Substantia nigra (tissue), 51 donors: ENCODE measurements at places on chromosomes 16 and 17.

- DNase-seq = no peak
These were observed 57.8 kb downstream of the ENGASE start for GRCh38 chr17:79132271-79133064.

DNA sequence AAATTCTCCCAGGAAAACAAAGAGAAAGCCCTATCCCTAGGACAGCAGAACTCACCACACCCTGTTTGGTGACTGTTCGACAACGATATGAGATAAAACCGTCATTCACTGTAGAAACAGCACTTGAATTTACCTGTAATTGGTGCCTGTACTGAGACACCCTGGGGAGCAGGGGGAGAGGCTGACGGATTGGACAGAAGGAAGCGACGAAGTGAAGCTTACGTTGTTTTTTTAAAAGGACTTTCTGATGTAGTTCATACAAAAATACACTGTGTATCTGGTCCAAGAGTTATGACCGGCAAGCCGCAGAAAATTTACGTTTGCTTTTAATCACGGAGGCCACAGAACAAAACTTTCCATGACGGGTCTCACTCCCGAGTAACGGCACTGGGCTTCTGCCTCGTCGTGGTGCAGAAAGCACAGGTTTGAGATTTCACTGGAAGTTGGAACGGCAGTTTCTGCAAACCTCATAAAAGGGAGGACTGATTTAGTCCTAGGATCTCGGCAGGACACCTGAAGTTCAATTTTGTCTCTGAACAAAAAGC, 9.7 kb downstream of the NXN start:
- no peak for DNase-seq

GRCh38 chr17:78387977-78388941, 9.8 kb downstream of the PGS1 start:
- peak; percentile 24 for DNase-seq

DNA sequence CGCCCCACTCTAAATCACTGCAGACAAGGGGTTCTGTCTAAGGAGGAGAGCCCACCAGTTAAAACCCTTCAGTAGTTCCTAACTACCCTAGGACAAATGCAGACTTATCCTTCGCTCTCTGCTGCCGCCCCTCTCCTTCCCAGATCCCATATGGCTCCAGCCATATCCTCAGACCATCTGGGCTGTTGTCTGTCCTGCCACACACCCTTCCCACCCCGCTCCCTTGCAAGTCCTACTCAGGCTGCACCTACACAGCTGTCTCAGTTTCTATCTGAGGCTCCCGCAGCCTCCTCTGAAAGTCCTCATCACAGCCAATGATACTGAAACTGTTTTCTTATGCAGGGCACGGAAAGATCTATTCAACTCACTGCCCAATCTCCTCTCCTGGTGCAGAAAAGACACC, 720 bp upstream of the BCKDK start:
- DNase-seq = no peak

DNA sequence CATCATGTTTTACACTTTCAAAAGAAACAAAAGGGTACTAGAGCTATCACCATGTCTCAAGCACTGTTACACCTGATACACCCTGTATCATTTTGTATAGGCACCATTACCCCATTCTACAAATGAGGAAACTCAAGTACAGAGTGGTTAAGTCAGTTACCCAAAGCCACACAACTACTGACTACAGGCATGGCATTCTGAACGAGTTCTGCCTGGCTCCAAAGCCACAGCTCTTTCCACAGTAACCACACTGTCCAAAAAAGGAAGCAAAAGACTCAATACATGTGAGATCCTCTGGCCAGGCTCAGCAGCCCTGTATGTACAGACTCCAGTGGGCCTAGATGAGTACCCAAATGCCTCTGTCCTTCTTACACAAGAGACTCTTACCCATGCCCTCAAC, 4.7 kb downstream of the DYNC1LI2 start:
- no peak for DNase-seq

- no peak for DNase-seq
These were observed 12.0 kb upstream of the CLUH start for GRCh38 chr17:2723505-2723996.

GRCh38 chr17:50380369-50381259, 7.6 kb downstream of the EME1 start:
- no peak for DNase-seq

DNA sequence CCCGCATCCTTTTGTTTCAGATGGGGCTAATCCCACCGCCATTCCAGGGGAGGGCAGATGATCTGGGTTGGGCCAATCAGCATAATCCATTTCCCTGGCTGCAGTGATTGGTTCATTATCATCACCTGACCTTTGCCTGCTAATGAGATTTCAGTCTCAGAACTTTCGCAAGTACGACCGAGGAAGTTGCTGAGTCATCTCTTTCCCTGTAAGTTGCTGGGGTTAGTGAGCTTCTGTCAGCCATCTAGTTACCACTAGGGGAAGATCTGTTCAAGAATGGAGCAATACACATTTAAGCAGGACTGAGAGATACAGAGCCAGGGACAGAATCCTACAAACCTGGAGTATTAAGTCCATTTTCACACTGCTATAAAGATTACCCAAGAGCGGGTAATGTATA, 65.3 kb upstream of the NUDT7 start:
- DNase-seq = no peak

DNA sequence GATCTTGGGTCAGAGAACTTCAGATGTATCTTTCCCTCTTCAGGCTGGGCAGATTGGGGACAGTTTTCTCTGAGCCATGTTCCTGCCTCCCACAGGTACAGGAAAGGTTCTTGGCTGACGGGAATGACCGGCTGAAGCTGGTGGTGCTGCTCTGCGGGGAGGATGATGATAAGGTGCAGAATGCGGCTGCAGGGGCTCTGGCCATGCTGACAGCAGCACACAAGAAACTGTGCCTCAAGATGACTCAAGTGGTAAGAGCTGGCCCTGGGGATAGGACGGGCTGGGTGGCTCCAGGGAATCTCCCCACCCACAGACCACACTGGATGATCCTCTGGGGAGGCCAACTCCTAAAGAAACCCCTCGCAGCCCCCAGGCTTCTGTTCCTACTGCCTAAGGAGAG, 10.9 kb downstream of the SLC35G3 start:
- no peak for DNase-seq

DNA sequence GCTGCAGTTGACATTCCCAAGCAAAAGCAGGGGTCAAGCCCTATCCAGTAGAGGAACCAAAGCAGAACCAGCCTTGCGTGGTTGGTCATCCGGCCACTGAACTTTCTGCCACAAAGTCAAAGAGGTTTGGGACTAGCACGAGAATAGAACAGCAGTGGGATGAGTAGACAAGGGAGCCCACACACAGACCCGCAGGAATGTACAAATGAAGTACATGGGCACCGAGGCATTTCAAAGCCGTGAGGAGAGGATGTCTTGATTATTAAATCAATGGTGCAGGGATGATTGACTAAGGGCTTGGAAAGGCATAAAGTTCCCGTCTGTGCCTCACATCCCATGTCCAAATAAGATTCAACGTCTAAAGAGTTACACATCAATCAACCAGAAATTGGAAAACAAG, 81.8 kb upstream of the TBC1D3K start:
- no peak for DNase-seq

DNA sequence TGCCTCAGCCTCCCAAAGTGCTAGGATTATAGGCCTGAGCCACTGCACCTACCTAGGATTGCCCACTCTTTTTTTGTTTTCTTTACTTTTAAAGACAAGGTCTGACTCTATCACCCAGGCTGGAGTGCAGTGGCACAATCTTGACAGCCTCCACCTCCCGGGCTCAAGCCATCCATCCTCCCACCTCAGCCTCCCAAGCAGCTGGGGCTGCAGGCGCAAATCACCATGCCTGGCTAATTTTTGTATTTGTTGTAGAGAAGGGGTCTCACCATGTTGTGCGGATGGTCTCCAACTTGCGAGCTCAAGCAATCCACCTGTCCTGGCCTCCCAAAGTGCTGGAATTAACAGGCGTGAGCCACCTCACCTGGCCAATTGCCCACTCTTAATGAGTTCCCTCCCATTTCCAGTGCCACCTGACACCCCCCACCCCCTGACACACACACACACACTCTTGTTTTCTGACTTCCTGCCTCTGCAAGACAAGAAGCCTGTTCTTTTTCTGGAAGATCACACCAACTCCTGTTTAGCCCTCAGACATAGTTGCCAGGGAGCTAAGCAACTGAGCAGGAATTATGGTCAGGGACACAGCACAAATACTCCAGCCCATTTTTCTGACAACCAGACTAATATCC, 2.6 kb downstream of the OVCA2 start:
- no peak for DNase-seq

DNA sequence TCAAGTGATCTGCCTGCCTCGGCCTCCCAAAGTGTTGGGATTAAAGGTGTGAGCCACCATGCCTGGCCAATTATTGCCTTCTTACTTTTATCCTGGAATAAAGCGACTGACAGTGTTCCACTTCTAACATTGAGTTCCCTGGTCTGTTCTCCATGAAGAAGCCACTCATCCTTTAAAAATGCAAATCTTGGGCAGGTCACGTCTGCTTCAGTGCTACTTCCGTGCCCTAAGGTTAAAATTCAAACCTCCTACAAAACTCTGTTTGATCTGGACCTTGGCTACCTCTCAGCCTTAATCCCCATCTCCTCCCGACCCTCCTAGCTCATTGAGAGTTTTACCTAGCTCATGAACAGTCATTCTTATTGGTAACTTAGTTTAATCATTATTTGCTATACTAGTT, 9.6 kb upstream of the SHISA9 start:
- no peak for DNase-seq

- DNase-seq = no peak
These were observed 83.3 kb downstream of the CDRT15 start for GRCh38 chr17:14153374-14153773.

DNA sequence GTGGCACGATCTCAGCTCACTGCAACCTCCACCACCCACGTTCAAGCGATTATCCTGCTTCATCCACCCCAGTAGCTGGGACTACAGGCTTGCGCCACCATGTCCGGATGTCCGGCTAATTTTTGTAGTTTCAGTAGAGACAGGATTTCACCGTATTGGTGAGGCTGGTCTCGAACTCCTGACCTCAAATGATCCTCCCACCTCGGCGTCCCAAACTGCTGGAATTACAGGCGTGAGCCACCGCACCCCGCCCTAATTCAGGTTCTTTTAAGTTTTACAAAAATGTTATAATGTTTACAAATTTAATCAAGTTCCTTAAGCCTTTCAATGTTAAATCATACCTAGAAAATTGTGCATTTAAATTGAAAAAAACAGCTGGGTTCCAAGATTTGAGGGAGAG, 13.3 kb upstream of the GJD3 start:
- no peak for DNase-seq

DNA sequence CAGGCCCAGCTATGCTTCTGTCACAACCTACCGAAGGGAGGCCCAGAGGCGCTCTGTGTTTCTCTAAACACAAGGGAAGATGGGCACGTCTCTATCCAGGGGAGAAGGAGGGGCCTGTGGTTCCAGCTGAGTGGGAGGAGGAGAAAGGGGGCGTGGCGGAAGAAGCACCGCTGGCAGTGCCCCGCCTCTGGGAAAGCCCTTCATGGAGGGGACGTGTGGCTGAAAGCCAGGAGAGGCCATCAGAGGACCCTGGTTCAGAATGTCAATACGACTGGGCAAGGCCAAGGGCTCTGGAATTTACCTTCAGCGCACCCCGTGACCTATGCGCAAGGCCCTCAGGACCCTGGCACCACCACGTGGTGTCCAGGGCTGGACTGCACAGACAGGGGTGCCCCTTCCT, 12.3 kb upstream of the SLC38A8 start:
- DNase-seq = no peak

DNA sequence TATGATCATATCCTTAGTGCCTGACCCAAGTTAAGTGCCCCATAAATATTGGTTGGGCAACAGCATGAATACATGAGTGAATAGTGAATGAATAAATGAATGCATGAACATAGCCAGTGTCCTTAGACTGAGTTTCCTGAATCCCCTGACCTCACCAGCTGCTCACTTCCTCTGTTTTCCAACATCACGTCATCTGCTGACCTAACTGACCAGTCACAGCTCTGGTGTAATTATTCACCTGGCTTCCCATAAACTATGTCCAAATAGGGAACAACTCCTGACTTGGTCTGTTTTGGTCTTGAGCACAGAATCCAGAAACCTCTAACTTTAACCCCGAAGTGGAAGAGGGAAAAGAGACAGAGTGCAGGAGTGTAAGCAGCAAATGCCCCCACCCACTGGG, 83.4 kb downstream of the ASIC2 start:
- no peak for DNase-seq

- DNase-seq = no peak
These were observed 618 bp downstream of the AANAT start for GRCh38 chr17:76467809-76468633.

GRCh38 chr17:27485716-27486495, 29.7 kb downstream of the KSR1 start:
- DNase-seq = no peak

DNA sequence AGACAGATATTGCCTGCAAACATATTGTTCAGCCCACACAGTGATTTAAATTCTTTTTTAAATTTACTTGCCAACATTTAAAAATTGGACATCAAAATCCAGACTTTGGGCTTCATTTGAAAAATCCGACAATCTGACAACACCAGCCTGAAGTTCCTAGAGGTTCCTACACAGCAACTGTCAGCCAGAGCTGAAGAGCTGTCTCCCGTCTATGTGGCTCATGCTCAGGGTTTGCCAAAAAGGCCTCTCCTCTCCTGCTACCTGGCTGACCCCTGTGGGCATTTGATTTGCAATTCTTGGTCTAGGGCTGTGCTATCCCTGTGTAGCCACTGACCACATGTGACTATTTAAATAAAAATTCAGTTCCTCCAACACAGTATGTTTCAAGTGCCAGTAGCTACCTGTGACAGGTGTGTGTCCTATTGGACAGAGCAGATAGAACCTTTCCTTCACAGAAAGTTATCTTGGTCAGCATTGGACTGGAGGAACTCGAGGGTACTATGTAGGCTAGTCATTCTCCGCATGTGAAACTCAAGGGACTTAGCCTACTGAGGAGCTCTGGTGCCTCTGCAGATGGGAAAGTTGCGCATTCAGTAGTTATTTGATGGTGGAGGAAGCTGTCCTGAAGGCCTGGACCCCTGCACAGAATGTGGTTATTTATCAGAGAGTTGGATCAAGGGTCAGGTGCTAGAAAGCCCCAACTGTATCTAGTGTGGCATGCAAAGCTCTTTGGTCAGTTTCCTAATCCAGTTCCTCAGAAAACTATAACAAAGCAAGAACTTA, 2.7 kb downstream of the LYRM1 start:
- no peak for DNase-seq

- no peak for DNase-seq
These were observed 30.2 kb downstream of the SPHK1 start for GRCh38 chr17:76414334-76415295.

GRCh38 chr16:29720703-29721102, 25.1 kb downstream of the C16orf54 start:
- DNase-seq = no peak
